ENCODE measurements at places on chromosomes 3 and 15.

DNA sequence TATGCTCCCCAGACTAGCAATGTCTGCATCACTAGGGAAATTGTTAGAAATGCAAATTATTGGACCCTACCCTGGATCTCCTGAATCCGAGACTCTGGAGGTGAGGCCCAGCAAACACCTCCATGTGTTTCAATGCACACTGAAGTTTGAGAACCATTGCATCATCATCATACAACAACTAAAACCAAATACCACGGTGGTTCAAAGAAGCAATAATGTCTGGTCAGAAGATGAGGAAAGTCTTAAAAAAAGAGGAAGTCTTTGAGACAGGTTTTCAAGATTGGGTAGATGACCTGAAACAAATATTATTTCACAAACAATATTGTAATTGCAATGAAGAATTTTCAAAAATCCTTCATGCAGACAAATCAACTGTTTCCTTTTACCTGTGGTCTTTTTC, 60.3 kb upstream of the TRA2B start:
- no peak for DNase-seq

- no peak for DNase-seq
These were observed 69.3 kb upstream of the ST8SIA2 start for GRCh38 chr15:92324101-92324963.

DNA sequence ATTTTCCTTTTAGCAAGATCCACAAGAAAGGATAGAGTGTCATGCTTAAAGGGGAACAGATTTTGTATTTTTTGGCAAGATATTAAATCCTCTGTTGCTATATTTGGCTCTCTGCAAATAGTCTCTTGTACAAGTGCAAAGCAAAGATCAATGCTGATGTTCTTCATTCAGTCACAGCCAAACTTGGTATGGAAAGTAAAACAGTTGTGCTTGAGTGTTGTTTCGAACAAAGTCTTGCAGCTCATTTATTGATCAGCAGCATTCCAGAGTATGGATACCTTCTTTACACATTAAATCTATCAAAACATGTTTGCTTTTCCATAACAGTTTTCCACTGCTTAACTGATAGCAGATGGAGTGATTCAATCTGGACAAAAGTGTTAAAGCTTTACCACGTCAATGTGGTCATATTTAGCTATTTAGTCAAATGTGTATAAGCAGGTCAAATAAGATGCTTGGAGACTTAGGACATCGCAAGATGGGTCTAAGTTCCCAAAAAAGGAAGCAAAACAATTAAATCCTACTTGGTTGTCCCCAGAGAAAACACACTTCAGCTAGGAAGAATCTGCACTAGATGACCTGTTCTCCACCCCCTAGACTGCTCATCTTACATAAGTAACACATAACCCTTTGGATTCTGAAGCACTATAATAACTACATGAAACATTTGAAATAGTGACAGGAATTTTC, 52.4 kb downstream of the VGLL3 start:
- no peak for DNase-seq

GRCh38 chr3:59316688-59317275, 267.0 kb upstream of the CFAP20DC start:
- no peak for DNase-seq

DNA sequence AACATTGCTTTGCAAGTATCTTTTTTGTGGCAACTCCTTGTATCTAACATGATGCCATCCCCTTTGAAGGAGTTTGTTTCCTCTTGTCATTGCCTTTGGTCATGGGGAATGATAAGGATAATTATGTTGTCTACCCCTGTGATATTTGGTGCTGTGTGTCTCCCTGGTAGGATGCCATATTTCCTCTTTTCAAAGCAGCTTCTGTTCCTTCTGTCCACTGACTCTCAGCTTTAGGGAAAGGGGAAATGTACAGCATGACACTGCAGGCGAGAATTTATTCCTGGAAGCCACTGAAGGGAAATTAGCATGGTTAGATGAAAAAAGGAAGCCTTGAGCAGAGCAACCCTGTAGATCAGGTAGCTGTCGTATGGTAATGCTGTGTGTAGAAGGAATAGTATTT, 576.7 kb downstream of the CADM2 start:
- DNase-seq: no peak

GRCh38 chr3:11363715-11364114, 91.5 kb downstream of the ATG7 start:
- no peak for DNase-seq

DNA sequence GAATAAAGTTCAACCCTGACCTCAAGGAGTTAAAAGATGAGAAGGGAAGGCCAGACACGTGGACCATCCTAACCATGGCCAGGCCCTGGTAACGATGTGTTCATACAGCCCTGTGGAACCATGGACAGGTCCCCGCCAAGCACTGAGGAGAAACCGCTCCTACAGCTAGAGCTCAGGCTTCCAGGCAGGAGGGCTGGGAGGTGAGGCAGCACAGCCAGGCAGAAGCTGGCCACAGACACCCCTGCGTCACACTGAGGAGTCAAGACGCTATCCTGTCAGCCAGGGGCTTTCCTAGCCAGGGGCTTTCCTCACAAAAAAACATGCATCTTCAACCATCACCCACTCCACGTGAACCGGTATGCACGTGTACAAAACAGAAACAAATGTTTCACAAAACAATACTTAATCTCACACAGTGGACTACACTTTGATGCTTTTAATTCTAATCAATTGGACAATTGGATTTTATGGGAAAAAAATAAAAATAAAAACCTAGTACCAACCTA, 73.2 kb downstream of the TBC1D2B start:
- no peak for DNase-seq

DNA sequence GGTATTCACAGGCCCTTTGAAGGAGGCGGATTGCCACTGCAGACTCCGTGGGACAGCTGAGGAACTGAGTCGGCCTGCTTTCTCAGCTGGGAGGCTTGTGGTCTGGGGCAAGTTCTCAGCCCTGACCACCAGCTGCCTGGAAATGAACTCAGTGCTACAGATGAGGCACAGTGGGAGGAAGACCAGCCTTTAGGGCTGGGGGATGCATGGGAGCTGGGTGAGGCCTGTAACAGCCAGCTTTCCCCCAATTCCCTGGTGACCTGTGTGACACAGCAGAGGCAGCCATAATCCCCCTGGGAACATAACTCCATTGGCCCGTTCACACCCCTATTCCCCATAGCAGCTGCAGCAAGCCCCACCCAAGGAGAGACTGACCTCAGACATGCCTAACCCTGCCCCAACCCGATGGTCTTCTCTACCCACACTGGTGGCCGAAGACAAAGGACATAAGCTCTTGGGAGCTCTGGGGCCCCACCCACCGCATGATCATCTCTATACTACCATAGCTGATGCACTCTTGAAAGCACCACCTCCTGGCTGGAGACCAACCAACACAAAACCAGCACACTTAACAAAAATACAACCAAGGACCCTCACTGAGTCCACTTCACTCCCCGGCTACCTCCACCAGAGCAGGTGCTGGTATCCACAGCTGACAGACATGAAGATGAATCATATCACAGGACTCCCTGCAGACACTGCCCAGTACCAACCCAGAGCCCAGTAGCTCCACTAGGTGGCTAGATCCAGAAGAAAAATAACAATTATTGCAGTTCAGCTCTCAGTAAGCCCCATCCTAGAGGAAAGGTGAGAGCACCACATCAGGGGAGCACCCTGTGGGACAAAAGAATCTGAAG, 24.9 kb downstream of the ZMAT3 start:
- DNase-seq: no peak

- no peak for DNase-seq
These were observed 42.3 kb downstream of the KLHL6 start for GRCh38 chr3:183513046-183513706.

- no peak for DNase-seq
These were observed 70.6 kb downstream of the USF3 start for GRCh38 chr3:113625834-113626233.

- peak; percentile 60 for DNase-seq
These were observed 20.9 kb downstream of the CD276 start for GRCh38 chr15:73704869-73705645.

DNA sequence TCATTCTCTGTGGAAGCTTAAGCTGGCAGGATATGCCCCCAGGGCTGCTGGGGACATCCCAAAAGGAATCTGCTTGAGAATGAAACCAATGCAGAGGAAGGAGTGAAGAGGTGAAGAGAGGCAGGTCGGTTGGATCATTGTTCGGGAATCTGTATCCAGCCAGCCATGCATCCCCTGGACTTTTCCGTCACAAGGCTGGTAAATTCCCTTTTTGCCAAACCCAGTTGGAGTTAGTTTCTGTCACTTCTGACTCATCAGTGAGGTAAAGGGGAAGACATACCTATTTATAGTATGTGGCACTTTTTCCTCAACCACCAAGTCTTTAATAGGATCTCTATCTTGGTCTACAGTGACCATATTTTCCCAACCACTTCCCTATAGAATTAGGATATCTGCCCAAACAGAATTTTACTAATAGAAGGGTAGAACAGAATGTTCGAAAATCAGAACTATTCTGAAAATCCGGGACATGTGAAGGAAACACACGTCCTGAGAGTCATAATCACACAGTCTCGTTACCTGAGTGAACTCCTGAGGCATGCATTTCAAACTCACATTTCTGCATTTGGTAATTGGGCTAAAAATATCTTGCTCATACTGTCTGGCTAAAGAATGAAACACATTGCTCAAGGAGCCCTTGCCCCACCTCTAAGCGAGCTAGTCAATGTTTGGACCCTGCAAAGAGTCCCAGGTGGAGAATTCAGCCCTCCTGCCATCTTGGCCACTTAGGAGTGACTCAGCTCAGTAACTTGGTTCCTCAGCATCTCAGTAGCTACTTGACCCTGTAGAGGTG, 289.7 kb upstream of the ADAMTS9 start:
- no peak for DNase-seq

DNA sequence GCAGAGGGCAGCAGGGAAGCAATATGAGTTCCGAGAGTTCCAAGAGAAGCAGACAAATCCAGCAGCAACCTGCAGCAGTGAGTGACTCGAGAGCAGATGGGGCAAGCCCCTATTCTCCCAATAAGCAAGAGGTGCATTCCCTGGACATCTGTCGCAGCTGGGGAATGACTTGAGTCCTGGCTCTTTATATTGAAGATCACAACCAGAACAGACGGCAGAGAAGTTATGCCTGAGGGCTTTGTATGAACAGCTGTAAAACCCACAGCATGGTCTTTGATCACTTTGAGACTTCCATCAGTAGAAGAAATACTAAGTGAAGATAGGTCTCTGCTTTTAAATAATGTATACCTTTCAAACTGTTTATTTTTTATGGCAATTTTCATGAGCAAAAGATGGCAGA, 23.6 kb upstream of the C3orf22 start:
- no peak for DNase-seq

DNA sequence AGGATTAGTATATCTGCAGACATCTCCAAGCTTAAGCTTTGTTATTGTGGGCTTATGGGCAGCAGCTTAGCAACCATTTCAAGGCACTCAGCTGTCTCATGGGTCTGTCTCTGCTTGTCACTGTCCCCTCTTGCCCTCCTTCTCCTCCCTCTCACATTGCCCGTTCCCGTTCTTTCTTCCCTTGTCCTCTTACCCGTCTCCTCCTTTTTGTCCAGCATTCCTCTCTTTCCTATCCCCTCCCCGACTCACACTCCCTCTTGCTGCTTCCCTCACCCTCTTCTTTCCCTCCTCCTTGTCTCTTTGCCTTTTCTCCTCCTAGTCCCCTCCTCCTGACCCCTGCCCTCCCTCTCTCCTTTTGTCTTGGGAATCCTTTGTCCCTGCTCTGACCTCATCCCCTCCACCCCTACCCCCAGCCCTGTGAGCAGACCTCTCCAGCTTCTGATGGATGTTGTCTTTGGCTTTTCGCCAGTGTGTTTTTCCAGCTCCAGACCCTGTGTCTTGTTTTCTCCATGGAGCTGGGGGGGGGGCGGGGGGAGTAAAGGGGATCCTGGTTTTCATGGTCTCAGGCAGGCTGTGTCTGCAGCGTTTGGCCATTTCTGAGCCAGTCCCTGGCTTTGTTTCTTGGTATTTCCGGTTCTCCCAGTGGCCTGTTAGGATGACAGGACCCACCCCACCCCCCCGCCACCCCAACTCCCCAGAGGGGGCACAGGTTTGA, 47.9 kb upstream of the TRAK1 start:
- no peak for DNase-seq

GRCh38 chr3:87354398-87354797, 78.0 kb upstream of the POU1F1 start:
- no peak for DNase-seq

- no peak for DNase-seq
These were observed 123.4 kb downstream of the ABI3BP start for GRCh38 chr3:100869787-100870186.

GRCh38 chr15:91751611-91752010, 101.9 kb upstream of the SLCO3A1 start:
- DNase-seq: no peak

GRCh38 chr3:138210528-138210927, 23.4 kb downstream of the ARMC8 start:
- DNase-seq: no peak

DNA sequence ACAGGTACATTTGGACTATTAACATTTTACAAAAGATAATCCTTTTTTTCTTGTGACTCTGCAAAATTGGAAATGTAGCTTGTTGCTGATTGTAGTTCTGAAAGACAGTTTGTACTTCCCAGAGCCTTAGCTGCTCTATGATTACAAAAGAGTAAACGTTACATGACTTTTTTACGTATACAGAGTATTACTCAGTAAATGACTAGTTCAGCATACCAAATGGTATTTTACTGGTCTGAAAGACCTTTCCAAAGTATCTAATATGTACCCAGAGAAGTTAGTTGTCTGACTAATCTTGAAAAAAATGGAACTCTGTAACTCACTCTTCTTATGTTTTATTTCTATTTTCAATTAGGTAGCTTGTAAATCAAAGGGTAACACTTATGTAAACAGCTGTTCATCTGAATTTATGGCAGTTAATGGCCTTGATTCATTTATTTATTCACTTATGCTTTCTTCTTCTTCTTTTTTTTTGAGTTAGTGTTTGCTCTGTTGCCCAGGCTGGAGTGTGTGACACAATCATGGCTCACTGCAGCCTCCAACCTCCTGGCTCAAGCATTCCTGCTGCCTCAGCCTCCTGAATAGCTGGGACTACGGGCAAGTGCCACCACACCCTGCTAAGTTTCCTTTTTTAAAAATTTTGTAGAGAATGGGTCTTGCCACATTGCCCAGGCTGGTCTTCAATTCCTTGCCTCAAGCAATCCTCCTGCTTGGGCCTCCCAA, 151.7 kb downstream of the C3orf38 start:
- no peak for DNase-seq

GRCh38 chr3:155339052-155339451, 45.6 kb upstream of the STRIT1 start:
- no peak for DNase-seq

GRCh38 chr15:38247336-38247735, 5.3 kb upstream of the SPRED1 start:
- no peak for DNase-seq

DNA sequence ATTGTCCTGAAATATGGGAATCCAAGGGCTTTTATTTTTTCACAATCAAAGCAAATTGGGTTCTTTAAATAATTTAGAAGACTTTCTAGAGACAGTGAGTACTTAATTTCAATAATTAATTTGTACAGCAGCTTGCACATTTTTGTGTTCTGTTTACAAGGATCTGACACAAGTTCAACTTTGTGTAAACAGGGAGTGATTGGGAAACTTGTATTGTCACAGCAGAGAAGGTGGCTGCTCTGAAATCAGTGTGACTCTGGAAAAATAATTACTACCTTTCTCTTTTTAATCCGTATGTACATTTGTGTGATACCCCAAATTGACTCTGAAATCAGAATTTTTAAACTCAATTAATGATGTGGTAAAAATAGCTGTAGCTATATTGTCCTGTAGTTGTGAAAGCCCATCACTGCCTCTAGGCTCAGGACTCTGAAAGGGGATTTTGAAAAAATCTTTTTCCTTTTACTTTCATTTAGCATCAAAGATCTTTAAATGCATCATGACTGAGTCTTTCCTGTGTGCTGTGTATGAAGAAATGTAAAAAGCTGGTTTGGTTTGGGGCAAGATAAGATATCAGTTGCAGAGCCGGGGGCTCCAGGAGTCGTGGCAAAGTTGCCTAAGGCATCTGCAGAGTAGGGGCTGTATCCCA, 45.1 kb downstream of the MFSD1 start:
- no peak for DNase-seq

Data from activated naive CD4-positive, alpha-beta T cell treated with anti-CD3 and anti-CD28 coated beads, Interleukin-2, amount 50 U/mL, for 72 hours (primary cell).